ENCODE measurements at places on chromosomes 13 and 19.
A peak's percentile ranks its signal among the peaks of the same experiment; 100 is the strongest.

- DNase-seq: no peak
Measured at GRCh38 chr19:18712981-18713380, 29.5 kb downstream of the CRTC1 start.

DNA sequence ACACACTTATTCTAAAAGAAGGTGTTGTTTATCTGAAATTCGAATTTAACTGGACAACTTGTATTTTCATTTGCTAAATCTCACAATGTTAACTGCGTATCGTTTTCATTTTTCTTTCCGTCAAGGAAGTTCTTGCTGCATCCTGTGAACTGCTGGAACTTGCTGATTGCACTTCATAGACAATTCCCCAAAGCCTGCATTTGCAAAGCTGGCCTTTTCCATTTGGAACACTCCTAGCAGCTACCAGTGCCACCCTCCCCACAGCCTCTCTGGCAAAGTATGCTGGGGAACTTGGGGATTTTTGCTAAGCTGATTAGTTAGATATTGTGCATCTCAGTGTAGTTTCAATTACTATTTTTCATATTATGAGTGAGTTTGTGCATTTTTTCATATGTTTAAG, 20.4 kb upstream of the ARGLU1 start:
- DNase-seq: no peak

- no peak for DNase-seq
Measured at GRCh38 chr13:107291875-107292274, 723.9 kb upstream of the ARGLU1 start.

DNA sequence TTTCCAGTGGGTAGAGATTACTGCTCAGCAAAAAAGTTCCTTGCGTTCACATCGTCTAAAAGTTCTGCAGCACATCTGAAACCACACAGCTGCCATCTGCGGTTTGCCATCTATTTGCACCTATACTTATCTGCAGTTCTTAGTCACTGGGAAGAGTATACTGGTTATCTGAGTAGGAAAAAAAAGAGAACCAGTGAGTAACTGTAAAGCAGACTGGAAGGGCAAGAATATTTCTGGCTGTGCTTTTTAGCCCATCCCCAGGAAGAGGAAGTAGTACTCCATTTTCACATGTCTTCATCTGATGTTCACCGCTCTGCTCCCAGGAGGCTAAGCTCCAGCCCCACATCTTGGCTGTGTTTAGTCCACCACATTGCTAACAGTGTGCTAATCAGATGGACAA, 35.6 kb downstream of the EFNB2 start:
- DNase-seq: peak; percentile 31

DNA sequence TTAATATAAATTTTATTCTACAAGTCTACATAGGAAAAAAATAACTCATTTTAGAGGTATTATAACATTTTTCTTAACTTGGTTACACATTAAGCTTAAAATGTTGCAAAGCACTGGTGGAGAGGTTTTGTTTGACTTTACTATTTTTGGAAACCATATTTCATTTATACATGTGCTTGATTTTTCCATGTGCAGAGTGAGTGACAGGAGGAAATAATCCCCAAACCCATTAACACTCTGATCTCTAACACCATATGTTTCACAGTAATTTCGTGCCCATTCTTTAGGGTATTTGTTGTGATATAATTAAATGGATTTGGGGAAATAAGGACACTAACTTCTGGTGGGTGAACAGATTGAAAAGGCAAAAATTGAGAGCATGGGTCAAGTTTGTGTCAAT, 2124.4 kb upstream of the PCDH20 start:
- DNase-seq: no peak

- DNase-seq: no peak
Measured at GRCh38 chr13:77506874-77507273, 28.6 kb upstream of the SCEL start.

DNA sequence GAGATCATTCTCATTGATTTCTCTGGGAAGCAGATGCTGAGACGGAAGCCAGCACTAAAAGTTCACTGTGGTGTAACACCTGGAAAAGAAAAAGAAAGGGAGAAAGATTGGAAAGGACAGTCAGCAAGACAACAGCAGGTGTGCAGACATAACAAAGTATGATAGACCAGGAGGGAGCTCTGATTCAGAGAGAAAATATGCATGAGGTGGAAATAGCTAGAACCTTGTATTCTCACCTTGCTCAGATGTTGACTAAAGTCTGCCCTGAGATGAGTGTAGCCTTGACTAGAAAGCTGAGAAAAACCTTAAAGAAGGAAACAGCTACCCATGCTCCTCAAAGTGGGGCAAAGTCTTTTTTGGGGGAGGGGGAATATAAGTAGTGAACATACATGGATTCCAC, 1711.8 kb downstream of the EFNB2 start:
- DNase-seq: no peak

- DNase-seq: no peak
Measured at GRCh38 chr19:498977-499623, 2.8 kb downstream of the MADCAM1 start.

- DNase-seq: peak; percentile 71
Measured at GRCh38 chr19:4115050-4115817, 8.7 kb downstream of the MAP2K2 start.

- DNase-seq: no peak
Measured at GRCh38 chr13:101341464-101341863, 74.8 kb downstream of the NALCN start.

- no peak for DNase-seq
Measured at GRCh38 chr19:31574251-31574973, 225.2 kb upstream of the TSHZ3 start.

GRCh38 chr13:42803563-42804204, 22.3 kb downstream of the FAM216B start:
- no peak for DNase-seq

DNA sequence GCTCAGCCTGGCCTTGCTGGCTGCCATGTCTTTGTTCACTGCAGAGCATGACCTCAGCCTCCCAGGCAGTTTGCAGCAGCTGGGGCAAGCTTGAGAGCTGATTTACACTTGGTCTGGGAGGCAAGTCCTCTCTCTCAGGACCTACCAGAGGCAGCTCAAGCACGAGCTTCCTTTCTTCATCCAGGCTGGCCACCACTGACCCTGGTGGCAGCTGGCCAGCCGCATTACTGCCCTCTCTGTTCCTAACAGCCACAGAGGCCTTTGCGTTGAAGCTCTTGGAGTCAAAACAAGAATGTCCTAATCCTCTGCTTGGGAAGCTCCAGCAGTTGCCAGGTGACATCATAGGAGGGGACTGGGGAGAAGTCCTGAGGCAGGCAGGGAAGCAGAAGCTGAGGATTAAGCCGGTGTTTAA, 85.7 kb downstream of the NUFIP1 start:
- DNase-seq: no peak

DNA sequence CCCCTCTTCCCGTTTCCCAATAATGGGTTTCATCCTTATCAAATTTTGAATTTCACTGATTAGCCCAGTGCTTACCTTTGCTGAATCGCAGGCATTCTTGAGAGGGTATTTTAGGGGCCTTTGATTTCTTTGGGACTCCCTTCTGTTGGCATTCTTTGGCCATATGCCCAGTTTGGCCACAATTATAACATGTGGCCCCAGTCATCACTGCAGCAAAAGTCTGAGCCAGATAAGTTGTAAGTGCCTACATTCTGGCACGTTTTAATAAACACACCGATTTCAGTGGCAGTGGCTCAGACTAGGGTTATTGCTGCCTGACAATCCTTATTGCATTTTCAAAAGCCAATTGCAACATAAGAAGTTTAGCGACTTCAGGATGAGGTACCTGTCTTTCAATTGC, 41.4 kb downstream of the ZNF726 start:
- no peak for DNase-seq

- DNase-seq: no peak
Measured at GRCh38 chr13:52703482-52703881, 36.1 kb downstream of the CNMD start.

- peak; percentile 61 for DNase-seq
Measured at GRCh38 chr19:55005684-55006488, 32.2 kb downstream of the GP6 start.

- DNase-seq: no peak
Measured at GRCh38 chr19:41564515-41565378, 11.2 kb upstream of the CEACAM21 start.

GRCh38 chr13:30370916-30371521, 51.3 kb upstream of the UBE2L5 start:
- DNase-seq: no peak

DNA sequence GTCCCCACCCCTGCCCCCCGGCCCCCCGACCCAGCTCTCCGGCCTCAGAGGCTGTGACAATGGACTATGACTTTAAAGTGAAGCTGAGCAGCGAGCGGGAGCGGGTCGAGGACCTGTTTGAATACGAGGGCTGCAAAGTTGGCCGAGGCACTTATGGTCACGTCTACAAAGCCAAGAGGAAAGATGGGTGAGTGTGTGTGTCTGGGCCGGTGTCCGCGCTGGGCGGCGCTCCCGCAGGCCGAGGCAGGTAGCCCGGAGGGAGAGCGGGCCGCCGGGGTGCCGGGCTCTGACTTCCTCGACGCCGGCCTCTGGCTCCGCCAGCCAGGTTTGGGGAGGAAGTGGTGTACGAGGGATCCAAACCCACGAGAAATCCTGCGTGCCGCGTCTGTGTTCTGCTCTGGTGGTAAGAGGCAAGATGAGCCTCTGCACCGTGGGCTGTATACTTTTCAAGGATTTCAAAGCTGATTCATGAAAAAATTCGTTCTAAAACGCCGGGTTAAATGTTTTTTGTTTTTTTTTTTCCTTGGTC, 718 bp downstream of the CDK8 start:
- DNase-seq: peak; percentile 30

- no peak for DNase-seq
Measured at GRCh38 chr19:18488403-18488723, 33.5 kb downstream of the ELL start.

DNA sequence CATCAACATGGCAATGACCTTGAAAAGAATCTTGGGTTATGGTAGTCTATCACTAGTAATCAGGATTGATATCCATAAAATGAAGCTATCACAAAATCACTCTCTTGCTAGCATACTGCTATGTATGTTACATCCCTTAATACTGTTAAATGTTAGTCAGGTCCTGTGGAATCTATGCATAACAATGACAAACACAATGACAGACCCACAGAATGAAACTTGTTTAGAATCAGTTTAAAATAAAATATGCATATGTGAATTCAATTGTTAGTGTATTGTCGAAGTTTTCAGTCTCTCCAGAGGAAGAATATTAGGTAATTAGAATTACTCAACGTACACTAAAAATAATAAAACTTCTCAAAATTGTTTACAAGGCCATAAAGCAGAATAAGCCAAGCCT, 137.6 kb downstream of the DACH1 start:
- no peak for DNase-seq

DNA sequence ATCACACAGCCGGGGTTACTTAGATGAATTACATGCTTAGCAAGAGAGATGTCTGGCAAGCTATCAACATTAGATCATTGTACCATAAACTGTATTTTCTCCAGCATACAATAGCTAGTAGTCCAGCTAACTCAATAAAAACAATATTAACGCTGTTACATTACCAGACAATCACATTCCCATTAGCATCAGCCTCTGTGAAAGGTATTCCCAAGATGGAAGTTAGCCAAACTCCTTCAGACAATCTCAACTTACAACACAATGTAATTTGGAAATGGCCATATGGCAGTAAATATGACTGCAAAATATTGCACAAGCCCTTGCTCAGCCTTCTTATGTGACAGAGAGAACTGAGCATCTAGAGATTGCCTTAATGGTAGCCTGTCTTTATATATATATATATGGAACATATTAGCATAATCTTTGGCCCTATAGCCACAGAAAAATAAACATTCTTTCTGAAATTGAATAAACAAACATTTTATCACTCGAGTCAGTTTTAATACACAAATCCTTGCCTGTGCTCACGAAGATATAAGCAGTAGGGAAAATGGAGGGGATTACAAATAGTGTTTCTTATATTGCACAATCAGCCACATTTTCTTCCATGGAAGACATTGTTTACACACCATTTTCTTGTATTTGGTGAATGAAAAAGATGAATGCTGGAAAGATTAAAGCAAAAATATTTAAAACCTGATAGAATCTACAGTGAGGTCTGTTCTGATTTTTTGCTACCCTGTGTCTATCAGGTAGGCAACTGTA, 1060.5 kb downstream of the DIAPH3 start:
- no peak for DNase-seq

DNA sequence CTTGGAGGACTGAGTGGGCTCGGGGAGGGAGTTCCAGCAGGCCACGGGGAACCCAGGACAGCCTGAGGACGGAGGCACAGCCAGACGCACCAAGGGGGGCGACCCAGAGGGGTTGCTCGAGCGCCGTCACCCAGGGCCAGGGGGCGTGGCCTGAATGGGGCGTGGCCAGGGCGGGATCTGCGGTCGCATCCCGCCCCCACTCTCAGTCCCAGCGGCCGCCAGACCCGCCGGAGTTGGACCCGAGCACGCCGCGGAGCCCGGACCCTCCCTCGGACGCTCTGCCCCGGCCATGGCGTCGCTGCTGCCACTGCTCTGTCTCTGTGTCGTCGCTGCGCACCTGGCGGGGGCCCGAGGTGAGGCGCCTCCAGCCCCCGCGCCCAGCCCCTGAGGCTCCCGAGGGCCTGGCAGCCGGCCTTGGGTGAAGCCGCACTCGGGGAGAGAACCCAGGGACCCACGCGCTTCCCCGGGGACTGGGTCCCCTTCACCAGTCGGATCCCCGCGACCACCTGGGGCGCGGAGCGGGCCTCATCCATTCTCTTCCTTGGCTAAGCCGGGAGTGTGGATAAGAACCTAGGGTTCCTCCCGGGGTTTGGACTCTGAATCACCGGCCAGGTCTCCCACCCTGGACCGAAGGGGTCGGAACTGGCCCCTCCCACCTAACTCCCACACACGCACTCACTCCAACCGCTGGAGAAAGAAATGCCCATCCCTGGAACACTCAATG, at the start of gene CILP2:
Gene CILP2, plus strand, starts transcription at position 205 of the 724 bp plus-strand sequence. Its CDS starts 85 bp downstream, at position 290.
- DNase-seq: peak; percentile 77

GRCh38 chr19:6272411-6272791, 7.4 kb downstream of the MLLT1 start:
- no peak for DNase-seq

DNA sequence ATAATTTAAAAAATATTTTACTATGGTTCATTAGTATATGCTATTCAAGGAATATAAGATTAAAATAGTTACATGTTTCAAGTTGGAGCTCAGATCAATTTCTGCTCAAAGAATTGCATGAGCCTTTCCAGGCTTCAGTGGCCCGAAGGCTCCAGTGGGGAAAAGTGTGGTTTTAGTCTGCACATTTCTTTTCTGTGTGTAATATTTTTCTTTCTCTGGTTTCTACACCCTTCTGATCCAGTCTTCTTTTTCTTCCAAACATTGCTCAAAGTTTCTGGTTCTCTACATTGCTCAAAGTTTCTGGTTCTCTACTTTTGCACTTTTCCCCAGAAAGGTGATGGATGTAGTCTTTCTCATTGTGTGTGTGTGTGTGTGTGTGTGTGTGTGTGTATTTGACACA, 64.7 kb upstream of the OXGR1 start:
- DNase-seq: no peak

DNA sequence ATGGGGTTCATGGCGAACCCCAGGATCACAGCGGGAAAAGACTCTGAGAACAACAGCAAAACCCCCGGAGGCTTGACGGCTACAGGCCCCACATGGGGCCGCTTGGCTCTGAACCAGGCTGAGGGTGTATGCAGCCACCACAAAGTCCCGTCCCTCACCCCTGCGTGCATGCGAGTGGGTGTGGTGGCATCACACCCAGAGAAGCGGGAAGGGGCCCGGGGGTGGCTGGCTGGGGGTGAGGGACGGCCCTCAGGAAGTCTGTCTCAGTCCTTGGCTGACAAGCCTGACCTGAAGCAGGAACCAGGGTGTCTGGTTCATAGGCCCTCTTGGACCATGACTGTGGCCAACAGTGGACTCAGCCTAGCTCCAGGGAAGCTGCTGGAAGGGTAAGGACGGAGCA, 34.2 kb downstream of the CEBPG start:
- no peak for DNase-seq

- no peak for DNase-seq
Measured at GRCh38 chr13:50901701-50902100, 7.9 kb upstream of the RNASEH2B start.

GRCh38 chr13:101686003-101686402, 233.5 kb downstream of the ITGBL1 start:
- DNase-seq: no peak
